ENCODE measurements at places on chromosomes 3 and 15.
A peak's percentile ranks its signal among the peaks of the same experiment; 100 is the strongest.

GRCh38 chr15:90530250-90531051 is 728 bp downstream of the CRTC3 start:
- ATAC-seq, result peak; percentile 28

- ATAC-seq, result no peak
Observed at GRCh38 chr15:80228959-80229610, 22.9 kb downstream of the CTXND1 start.

- ATAC-seq, result no peak
Observed at GRCh38 chr15:63000706-63001105, 41.8 kb upstream of the TPM1 start.

GRCh38 chr3:147415286-147415685 is 6.1 kb downstream of the ZIC1 start:
- ATAC-seq, result no peak

GRCh38 chr3:127226946-127227842 is 34.3 kb downstream of the PRR23E start:
- peak; percentile 69 for ATAC-seq

- ATAC-seq, result no peak
Observed at GRCh38 chr15:73050561-73051295, 1.5 kb upstream of the NEO1 start.

- ATAC-seq, result no peak
Observed at GRCh38 chr15:71530116-71530515, 280.2 kb upstream of the NR2E3 start.

- ATAC-seq, result no peak
Observed at GRCh38 chr3:34268032-34268709, 469.7 kb downstream of the PDCD6IP start.

DNA sequence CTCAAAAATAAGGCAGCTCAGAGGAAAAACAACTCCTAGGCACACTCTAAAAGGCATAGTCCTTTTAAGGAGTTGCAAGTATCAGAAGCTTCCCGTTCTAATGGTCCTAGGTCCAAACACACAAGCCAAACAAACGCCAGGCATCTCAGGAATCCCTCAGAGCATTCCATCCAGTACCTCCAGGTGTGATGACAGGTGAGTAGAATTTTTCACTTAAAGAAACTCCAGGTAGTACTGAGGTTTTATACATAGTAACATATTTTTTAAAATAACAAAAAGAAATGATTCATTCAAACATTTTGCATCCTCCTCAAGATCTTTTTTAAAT is 1092.3 kb downstream of the TUSC7 start:
- ATAC-seq, result no peak

All from activated CD4-positive, CD25-positive, alpha-beta regulatory T cell treated with anti-CD3 and anti-CD28 coated beads, Interleukin-2, amount 50 U/mL, for 24 hours (primary cell).